ENCODE measurements at places on chromosomes 3 and 15.

DNA sequence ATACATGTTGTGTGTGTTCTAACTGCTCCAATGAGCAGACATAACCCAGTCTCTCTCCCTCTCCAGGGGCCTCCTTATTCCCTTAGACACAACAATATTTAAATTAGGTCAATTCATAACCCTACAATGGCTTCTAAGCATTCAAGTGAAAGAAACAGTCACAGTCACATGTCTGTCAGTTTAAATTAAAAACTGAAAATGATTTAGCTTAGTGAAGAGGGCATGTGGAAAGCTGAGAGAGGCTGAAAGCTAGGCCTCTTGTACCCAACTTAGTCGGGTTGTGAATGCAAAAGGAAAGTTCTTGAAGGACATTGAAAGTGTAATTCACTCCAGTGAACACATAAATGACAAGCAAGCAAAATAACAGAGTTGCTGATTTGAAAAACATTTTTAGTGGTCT lies 1519.6 kb downstream of the OTOL1 start:
- no peak overlapping the region for H3K4me3 ChIP-seq
- no peaks in the 10 kb centered on the region for H3K36me3 ChIP-seq
- no peaks in the 10 kb centered on the region for H3K4me1 ChIP-seq
- H3K27ac ChIP-seq: no peak overlapping the region
- DNase-seq: no peak
- no peaks in the 10 kb centered on the region for H3K27me3 ChIP-seq

GRCh38 chr3:190016966-190017365 lies 103.7 kb downstream of the P3H2 start:
- no peaks in the 10 kb centered on the region for H3K27me3 ChIP-seq
- H3K4me3 ChIP-seq: no peak overlapping the region
- no peaks in the 10 kb centered on the region for H3K36me3 ChIP-seq
- H3K4me1 ChIP-seq: no peaks in the 10 kb centered on the region
- DNase-seq: no peak

GRCh38 chr3:122355612-122356011 lies 27.4 kb downstream of the MIX23 start:
- no peak overlapping the region for H3K4me3 ChIP-seq
- H3K4me1 ChIP-seq: no peaks in the 10 kb centered on the region
- no peak overlapping the region for H3K27ac ChIP-seq
- DNase-seq: no peak

GRCh38 chr15:99956820-99957641 lies 223.8 kb upstream of the LYSMD4 start:
- H3K27me3 ChIP-seq: no peaks in the 10 kb centered on the region
- H3K27ac ChIP-seq: no peak overlapping the region
- peaks cover 12% of the 10 kb centered on the region for H3K4me1 ChIP-seq
- no peaks in the 10 kb centered on the region for H3K36me3 ChIP-seq
- no peak overlapping the region for H3K4me3 ChIP-seq
- DNase-seq: no peak

DNA sequence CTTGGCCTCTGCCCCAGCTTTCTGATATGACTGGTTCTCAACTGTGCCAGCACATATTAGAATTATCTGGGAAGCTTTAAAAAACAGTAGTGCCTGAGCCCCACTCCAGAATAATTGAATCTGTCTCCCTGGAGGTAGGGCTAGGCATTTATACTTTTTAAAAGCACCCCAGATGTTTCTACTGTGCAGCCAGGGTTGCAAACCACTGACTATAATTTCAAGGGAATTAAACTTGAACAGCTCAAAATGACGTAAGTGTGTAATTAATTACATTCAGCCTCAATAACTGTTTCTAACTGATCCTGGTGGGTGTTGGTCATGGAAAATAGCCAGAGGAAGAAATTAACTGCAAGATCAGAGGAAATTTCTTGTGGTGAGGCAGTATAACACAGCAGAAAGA lies 4.4 kb upstream of the IRAK2 start:
- H3K4me1 ChIP-seq: peaks cover 7% of the 10 kb centered on the region
- no peak for DNase-seq
- H3K27me3 ChIP-seq: no peaks in the 10 kb centered on the region
- no peak overlapping the region for H3K4me3 ChIP-seq
- H3K27ac ChIP-seq: no peak overlapping the region

DNA sequence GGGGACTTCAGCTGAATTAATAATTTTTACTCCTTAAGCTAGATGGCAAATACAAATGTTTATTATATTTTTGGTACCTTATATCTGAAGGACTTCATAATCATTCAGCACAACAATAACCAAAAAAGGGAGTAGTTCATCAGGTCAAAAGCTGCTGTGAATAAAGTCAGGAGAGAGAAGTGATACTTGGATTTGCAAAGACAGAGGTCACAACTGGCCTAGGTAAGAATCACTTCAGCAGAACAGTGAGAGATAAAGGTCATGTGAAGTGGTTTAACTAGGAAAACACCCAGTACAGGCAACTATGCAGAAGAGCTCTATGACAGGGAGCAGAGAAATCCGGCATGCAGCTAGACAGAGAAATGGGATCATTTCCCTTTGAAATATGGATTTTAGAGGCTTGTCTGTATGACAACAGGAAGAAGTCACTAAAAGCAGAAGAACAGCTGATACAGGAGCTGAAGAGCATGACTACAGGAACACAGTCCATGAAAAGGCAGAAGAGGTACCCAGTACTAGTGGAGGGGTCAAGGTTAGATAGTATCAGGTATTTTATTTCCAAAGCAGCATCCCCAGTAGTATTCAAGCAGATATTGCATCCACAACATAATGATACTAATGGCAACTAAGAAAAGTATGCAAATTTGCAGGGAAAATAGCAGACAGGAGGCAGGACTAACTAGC lies 25.7 kb downstream of the ZMAT3 start:
- no peaks in the 10 kb centered on the region for H3K4me1 ChIP-seq
- H3K36me3 ChIP-seq: no peaks in the 10 kb centered on the region
- no peak for DNase-seq
- H3K27me3 ChIP-seq: no peaks in the 10 kb centered on the region
- H3K27ac ChIP-seq: no peak overlapping the region

DNA sequence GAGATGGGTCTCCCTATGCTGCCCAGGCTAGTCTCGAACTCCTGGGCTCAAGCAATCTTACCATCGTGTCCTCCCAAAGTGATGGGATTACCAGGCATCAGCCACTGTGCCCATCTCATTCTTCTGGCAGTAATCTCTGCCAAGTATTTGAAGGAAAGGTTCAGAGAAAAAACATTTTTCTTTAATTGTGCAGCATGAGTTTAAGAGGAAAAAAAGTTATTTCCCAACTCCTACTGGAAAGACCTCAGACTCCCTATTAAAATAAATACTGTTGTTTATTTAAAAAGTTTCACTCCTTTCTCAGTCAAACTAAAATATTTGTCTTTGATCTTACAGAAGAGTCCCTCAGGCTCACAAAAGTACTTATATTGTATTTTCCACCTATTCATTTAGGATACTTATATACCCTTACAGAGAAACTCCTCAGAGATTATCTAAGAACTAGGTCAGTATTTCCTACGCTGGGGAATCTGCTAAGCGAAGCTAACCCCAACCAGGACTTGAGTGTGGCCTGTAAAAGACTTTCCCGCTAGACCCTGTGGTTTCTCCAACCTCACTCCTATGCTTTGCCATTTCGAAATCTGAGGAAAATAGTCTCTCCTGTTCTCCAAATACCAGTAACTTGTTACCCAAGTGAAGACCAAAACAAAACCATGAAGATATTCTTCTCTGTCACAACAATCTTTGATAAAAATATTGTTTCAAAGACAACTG lies 28.7 kb downstream of the WWTR1 start:
- no peak overlapping the region for H3K4me3 ChIP-seq
- H3K36me3 ChIP-seq: no peaks in the 10 kb centered on the region
- H3K4me1 ChIP-seq: peaks cover 42% of the 10 kb centered on the region
- H3K27ac ChIP-seq: no peak overlapping the region

GRCh38 chr15:47366884-47367283 lies 350.4 kb upstream of the SEMA6D start:
- no peak overlapping the region for H3K27ac ChIP-seq
- H3K4me3 ChIP-seq: no peak overlapping the region
- H3K4me1 ChIP-seq: no peaks in the 10 kb centered on the region
- no peaks in the 10 kb centered on the region for H3K27me3 ChIP-seq
- no peaks in the 10 kb centered on the region for H3K36me3 ChIP-seq
